ENCODE measurements at places on chromosomes 3 and 15.
A peak's percentile ranks its signal among the peaks of the same experiment; 100 is the strongest.

GRCh38 chr3:198032039-198032936 is 72.3 kb downstream of the LMLN start:
- DNase-seq: no peak

DNA sequence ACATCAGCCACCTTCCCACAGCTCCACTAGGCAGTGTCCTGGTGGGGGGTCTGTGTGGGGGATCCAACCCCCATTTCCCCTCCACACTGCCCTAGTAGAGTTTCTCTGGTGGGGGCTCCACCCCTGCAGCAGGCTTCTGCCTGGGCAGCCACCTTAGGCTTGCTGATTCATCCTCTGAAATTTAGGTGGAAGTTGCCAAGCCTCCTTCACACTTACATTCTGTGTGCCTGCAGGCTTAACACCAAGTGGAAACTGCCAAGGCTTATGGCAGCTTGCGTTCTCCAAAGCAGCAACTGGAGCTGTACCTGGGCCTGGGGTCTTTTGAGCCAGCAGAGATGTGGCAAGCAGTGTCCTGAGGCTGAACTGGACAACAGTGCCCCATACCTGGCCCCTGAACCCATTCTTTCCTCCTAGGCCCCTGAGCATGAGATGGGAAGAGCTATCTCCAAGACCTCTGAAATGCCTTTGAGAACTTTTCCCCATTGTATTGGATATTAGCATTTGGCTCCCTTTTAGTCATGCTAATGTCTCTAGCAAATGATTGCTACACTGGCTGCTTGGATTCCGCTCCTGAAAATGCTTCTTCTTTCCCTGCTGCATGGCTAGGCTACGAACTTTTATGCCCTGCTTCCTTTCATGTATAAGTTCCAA is 32.5 kb downstream of the CPN2 start:
- no peak for DNase-seq

GRCh38 chr15:101541501-101542292 is 52.2 kb upstream of the PCSK6 start:
- no peak for DNase-seq

GRCh38 chr3:176953106-176954060 is 243.9 kb downstream of the TBL1XR1 start:
- no peak for DNase-seq

- DNase-seq: no peak
Measured at GRCh38 chr15:60972301-60972700, 256.8 kb downstream of the RORA start.

DNA sequence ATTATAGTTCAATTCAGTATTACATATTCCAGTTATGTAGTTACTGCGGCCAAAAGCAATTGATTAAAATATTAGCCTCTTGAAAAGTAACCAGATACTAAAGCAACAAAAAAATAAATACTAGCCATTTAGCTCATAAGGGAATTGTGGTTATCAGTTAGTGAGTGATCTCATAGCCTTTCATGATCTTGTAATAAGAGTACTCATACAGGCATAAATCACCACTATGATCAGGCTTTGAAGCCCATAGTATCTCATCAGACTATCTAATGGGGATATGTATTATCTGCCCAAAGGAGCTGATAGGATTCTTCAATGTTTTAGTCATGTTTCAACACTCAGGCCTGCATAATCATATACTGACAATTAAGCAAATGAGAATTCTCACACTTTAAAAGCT is 184.1 kb upstream of the CCDC54 start:
- DNase-seq: no peak

DNA sequence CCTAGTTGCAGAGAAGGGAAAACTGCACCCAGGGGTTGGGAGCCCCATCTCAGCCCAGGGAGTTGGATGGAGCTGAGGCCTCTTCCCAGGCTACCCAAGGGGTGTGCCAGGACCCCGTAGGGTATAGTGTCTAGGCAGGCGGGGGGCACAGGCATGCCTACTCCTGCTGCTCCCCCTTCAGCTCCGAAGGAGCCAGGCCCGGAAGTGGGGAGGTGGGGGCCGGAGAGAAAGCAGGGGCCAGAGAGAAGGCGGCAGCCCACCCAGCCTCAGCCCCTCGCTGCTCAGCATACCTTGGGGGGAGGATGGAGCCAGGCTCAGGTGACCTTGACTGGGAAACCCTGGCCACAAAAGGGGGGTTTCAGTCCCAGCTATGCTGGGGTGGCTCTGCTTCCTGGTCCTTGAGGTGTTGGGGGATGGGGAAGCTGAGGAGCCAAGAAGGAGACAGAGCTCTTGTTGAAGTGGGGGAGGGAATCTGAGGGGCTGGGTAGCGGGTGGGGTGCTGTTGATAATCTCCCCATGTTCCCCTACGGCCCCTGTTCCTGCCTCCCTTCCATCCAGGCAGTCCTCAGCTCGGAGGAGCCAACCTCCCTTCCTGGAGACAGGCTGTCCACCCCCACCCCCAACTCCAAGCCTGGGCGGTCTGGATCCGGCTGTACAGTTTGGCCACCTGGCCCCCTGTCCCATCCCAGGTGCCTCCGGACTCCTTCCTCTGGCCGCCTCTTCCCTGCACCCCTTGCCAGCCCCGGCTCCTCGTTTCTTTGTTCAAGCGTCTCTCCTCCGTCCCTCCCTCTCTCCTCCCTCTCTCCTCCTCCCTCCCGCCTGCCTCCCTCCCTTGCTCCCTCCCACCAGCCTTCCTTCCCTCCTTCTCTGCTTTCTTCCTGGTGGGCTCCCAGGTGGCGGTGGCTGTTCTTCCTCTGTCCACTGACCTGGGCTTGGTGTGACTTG is 1.7 kb downstream of the SEMA3F start:
- no peak for DNase-seq

GRCh38 chr15:52789601-52790168 is 451 bp downstream of the ONECUT1 start:
- no peak for DNase-seq

DNA sequence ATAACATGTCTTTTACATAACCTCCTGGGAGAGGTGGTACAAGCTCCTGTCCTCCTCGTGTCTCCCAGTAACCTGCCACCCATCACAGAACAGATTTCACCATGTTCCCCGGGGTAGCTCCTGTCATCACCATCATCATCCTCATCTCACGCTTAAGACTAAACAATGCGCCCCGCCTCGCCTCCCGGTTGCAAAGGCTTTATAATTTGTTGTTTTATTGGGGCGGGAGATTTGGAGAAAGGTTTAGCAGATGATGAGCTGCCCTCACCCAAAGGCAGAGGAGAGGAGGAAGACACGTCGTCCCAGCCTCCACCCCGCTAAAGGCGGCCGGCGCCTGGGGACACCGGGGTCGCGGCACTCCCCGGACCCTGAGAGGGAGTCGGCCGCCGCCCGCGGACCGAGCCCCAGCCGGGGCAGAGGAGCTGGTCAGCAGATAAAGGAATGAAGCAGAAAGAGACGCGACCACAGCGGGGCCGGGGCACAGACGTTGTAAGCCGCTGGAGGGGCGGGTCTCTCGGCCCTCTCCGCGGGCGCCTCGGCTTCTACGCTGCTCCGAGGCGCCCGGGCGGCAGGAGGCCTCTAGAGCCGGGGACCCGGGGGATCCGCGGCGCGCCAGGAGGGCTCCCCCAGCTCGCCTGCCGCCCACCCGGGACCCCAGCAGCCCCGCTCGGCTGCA is 589 bp downstream of the HERC1 start:
- DNase-seq: no peak

- DNase-seq: no peak
Measured at GRCh38 chr3:100615684-100616083, 6.3 kb downstream of the ADGRG7 start.

DNA sequence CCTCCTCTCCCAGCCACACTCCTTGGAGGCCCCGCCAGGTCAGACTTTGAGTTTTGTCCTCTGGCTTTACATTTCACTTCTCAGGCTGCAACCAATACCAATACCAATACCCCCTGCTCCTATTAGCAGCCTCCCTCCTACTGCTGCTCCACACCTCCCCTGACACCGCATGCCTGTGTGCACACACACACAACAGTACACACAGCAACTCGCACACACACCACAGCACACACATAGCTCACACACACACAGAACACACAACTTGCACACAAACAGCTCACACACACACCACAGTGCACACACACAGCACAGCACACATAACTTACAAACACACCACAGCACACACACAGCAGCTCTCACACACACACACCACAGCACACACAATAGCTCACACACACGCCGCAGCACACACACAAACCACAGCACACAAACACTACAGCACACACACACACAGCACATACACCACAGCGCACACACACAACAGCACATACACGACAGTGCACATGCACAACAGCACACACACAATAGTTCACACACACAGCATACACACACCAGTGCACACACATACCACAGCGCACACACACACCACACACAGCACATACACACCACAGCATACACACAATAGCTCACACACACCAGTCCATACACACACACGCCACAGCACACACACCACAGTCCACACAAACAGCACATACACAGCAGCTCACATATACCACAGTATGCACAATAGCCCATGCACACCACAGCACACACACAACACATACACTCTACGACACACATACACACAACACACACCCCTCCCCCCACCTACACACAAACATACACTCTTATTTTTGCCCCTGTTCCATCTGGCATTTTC is 204.7 kb downstream of the UACA start:
- no peak for DNase-seq

DNA sequence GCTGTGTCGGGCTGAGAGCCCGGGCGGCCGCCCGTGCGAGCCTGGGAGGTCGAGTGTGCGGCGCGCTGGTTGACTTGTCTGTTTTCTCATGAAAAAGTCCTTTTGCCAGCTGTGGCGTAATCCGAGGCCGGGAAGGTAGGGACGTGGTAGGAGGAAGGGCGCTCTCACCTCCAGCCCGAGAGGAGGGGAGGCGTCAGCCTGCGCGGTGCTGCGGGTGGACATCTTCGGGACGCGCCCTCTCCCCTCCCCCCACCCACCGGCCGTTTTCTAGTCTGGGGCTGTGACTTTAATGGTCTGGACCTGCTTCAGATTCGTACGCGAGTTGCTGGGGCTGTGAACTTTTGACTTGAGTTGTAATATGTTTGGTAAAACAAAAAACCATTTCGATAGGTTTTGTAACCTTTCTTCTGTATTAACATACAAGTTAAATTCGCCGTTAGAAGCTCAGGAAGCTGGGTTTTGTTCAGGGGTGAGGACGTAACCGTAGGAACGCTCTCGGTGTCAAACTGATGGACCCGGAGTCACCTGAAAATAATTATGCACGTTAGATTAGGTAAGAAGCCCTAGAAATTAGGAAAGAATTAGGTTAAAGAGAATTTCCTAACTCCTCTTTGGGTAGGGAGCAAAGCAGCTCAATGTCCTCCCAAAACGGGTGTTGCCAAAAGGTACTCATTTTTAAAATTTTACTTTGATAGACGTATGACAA is 762 bp downstream of the NCK1 start:
- no peak for DNase-seq

GRCh38 chr3:140459462-140459861 is 218.4 kb upstream of the TRIM42 start:
- no peak for DNase-seq

DNA sequence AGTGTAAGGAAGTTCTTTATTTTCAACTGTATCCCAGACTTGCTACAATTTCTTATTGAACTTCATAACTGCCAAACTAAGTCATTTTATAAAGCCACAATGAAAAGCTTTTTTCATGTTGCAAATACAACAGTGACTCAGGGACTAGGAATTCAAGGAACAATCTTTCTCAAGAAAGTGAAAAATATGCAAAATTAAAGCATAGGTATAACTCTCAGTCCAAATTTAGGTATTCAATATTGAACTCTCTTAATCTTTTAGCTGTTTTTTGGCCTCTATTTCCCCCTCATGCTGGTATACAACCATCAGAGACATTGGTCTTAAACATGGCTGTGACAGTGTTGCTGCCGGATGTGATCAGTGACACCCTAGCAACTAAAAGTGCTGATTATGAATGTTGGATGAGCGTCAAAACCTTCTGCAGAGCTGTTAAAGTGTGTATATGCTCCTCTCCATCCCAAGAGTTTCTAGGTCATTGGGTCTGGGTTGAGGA is 476.9 kb downstream of the ZNF385D start:
- DNase-seq: no peak

DNA sequence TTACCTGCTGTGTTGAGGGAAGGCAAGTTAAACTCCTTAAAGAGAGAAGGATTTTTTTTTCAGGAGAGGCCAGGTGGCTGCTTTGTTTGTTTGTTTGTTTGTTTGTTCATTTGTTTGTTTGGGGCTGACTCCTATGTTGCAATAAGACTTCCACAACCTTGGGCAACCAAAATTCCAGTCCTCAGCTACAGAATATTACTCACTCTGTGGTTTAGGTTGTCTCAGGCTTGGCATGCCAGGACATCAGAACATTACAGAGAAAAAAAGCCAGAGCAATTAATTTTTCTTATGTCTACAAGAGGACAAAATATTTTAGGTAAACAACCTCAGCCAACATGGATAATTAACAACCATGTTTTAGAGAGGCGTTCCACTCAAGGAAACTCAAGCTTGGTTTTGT is 156.7 kb upstream of the ATP11B start:
- no peak for DNase-seq

GRCh38 chr3:175620532-175620931 is 761.4 kb downstream of the NAALADL2 start:
- DNase-seq: no peak

- no peak for DNase-seq
Measured at GRCh38 chr15:61315471-61315870, 86.4 kb upstream of the RORA start.

DNA sequence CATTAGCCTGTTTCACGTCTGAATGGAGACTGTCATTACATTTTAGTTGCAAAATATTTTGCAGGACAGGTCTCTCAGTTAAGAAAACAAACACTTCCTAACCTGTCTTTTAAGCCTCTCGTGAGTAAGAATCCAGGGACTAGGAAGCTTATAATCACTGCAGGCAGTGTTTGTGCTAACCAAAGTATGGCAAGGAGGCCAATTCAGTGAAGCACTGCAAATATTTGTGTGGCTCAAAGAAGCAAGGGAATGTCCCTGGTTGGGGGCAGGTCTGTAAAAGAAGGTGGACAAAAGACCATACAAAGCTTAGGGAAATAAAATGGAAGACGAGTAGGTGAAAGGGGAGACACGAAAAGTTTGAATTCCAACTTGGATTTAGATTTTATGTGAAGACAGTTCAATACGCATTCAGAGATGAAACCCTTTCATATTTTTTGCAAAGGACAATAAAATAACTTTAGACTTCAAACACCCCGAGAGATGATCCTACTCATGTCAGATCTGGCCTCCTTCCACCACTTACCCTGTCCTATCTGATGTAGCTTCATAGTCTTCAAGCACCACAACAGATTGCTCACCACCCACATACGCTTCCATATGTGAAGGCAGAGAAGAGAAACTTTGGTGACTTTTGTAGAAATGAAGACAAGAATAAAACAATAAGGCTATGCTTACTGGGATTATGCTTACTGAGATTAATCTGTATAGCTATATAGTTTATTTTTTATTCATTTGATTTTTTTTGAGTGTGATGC is 240.9 kb downstream of the TUSC7 start:
- no peak for DNase-seq

GRCh38 chr3:129690406-129690805 is 83.9 kb upstream of the PLXND1 start:
- DNase-seq: peak; percentile 86
